ENCODE measurements at places on chromosomes 5 and 9.

- DNase-seq: no peak
Measured at GRCh38 chr5:154287136-154287535, 96.6 kb downstream of the GALNT10 start.

GRCh38 chr5:180704362-180704761 lies 35.5 kb downstream of the OR2Y1 start:
- no peak for DNase-seq

GRCh38 chr5:79088507-79088906 lies 18.9 kb downstream of the BHMT2 start:
- no peak for DNase-seq

DNA sequence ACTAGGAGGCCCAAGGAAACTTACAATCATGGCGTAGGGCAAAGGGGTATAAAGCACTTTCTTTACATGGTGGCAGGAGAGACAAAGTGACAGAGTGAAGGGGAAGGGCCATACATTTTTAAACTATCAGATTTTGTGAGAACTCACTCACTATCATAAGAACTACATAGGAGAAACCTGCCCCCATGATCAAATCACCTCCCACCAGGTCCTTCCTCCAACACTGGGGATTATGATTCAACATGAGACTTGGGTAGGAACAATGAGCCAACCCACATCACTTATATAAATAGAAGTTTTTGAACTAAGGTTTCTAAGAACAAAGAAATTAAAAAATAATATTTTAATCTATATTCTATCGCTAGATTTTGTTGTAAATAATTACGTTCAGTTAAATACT lies 460.3 kb upstream of the TYRP1 start:
- no peak for DNase-seq

GRCh38 chr5:91484662-91485061 lies 101.5 kb upstream of the ARRDC3 start:
- no peak for DNase-seq

DNA sequence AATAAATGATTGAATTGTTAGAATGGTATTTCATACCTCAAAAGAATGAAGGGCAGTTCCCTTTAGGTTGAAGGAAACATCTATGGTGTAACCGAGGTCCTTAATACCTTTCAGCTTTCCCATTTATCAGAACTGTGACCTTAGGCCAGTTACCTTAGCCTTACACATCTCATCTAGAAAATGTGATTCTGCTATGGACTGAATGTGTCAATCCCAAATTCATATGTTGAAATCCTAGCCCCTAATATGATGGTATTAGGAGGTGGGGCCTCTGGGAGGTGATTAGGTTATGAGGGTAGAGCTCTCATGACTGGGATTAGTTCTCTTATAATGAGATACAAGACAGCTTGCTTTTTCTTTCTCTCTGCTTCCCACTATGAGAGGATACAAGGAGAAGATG lies 441.9 kb downstream of the PLK2 start:
- no peak for DNase-seq

GRCh38 chr5:81895307-81895706 lies 76.5 kb upstream of the ATG10 start:
- DNase-seq: no peak

- DNase-seq: no peak
Measured at GRCh38 chr5:125057912-125058826, 311.7 kb upstream of the ZNF608 start.

DNA sequence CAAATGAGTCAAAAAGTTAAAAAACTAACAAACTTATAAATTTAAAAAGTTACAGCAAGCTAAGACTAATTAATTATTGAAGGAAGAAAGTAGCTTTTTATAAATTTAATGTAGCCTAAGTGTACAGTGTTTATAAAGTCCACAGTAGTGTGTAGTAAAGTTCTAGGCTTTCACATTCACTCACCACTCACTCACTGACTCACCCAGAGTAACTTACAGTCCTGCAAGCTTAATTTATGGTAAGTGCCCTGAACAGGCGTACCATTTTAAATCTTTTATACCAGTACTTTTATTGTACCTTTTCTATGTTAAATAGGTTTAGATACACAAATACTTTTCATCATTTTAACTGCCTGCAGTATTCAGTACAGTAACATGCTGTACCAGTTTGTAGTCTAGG lies 80.0 kb upstream of the C9orf72 start:
- DNase-seq: no peak

- no peak for DNase-seq
Measured at GRCh38 chr9:100601216-100601615, 23.3 kb downstream of the CAVIN4 start.

GRCh38 chr5:117411701-117412100 lies 837.1 kb upstream of the SEMA6A start:
- no peak for DNase-seq

DNA sequence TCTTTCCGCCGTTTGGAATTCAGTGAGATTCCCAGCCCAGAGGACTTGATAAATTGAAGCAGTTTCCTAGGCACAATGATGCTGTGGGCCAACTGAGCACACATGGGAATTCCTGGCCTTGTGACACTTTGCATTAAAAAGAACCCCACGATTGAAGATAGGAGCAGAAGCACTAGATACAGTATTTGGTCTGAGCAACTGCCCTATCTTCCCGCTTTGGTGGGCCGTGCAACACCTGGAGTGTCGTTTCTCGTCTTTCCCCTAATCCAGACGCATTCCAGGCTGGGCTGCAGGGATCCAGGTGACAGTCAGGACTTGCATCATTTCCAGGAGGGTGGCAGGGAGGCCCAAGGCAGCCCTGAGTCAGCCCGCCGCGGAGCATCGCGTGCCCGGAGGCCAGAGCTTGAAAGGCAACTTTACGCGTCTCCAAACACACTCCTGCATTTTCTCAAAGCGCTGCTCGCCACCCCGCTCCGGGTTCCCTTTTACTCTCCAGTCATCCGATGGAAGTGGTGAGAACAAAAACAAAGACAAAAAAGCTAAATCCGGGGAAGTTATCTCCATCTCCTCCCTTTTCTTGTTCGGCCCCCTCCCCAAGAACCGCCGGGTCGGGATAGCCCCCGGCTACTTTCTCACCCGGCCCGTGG lies 753 bp upstream of the STC2 start:
- no peak for DNase-seq

- DNase-seq: no peak
Measured at GRCh38 chr5:16815432-16815831, 120.7 kb downstream of the MYO10 start.

DNA sequence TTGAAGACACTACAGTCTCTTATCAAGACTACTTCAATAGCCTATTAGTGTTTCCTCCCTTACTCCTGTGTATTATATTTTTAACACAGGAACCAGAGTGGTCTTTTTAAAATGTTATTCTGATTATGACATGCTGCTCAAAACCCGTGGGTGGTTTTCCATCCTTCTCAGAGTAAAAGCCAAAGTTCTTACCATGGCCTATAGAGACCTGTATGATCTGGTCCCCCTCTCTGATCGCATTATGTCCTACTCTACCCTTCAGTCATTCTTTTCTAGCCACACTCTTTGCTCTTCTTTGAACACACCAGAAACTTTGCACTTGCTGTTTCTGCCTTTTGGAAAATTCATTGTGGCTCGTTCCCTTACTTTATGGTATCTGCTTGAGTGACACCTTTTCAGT lies 13.8 kb downstream of the RECK start:
- no peak for DNase-seq

GRCh38 chr9:114098936-114099668 lies at the start of gene KIF12:
TSS of gene KIF12 (minus strand) at chr9:114099292. CDS start at chr9:114099276, 16 bp downstream.
- DNase-seq: no peak

- no peak for DNase-seq
Measured at GRCh38 chr9:116058421-116058820, 95.2 kb upstream of the PAPPA start.

DNA sequence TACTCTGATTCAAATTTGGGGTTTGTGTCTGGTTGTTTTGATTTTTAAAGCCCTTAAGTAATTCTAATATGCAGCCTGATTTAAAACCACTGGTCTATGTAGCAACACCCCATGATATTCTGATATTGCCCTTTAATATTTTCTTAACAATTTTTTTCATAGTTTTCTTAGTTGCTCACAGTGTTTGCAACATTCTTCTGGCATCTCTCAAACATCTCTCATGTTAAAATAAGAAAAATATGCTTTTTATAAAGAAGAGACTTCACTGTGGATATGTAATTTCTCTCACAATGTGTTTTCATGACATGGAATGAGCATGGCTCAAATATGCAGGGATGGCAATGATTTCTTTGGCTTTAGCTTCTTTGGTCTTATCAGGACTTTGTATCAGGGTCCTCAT lies 183.7 kb downstream of the TAF11L14 start:
- no peak for DNase-seq

DNA sequence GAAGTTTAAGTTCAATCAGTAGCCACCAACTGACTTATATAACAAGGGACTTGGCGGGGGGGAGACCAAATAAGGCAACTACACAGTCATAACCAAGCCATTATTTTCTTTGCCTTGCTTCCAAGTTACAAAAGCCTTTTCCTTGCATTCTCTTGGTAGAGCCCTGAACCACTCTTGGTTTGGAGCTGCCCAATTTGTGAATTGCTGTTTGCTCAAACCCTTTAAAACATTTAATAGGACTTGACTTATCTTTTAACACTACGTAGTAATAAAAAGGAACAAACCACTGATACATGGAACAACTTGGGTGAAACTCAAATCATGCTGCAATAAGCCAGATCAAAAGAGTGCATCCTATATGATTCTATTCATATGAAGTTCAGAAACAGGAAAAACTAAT lies 31.7 kb upstream of the MSH3 start:
- no peak for DNase-seq

DNA sequence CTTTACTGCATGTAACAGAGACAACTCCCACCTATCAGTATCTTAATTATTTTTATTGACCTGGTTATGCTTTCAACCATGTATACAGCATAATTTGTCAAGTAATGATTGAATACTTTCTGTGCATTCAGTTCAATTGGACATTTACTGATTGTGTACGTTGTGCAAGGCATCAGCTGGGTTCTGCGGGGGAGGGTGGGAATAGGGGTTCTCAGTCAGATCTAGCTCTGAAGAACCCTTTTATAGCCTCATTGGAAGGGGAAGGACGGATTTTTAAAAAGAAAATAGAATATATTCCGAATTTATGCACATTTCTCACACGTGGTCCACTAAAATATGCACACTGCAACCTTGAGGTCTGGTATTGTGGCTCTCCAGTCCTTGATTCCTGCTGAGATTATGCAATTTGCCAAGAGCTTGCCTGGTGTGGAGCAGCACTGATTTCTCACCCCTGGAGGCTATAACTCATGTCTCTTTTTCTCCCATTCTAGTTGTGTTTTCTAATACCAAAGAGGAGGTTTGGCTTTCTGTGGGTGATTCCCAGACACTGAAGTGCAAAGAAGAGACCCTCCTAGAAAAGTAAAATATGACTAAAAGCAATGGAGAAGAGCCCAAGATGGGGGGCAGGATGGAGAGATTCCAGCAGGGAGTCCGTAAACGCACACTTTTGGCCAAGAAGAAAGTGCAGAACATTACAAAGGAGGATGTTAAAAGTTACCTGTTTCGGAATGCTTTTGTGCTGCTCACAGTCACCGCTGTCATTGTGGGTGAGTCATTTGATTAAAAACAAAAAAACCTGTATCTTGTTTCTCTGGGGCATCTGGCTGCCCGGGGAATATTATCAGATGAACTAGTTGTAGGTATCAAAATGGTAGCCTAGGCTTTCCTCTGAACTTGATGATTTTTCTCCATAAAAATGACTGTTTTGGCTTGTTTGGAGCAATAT lies 1.7 kb downstream of the SLC1A3 start:
- DNase-seq: no peak

- DNase-seq: no peak
Measured at GRCh38 chr5:22598796-22599195, 254.3 kb downstream of the CDH12 start.

- no peak for DNase-seq
Measured at GRCh38 chr9:129379181-129379836, 201.2 kb upstream of the IER5L start.

GRCh38 chr5:172689218-172689572 lies 48.1 kb downstream of the NEURL1B start:
- DNase-seq: no peak

- DNase-seq: no peak
Measured at GRCh38 chr9:16869131-16869881, 1.2 kb downstream of the BNC2 start.

- DNase-seq: no peak
Measured at GRCh38 chr5:133391354-133392136, 220.8 kb downstream of the FSTL4 start.

DNA sequence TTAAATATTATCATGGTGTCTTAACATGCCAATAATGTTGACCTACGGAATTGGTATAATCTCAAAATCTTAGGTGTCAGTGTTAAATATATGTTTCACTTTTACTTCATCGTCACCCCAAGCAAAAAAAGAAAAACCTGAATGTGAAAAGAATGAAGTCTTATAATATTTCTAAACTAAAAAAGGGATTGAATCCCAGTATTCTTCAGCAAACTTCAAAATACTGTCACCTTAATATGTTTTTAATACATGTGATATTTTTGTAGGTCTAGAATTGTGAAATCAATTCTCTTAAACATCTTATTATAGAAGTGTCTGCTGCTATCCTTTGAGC lies 14.1 kb downstream of the UBE2D2 start:
- DNase-seq: no peak

DNA sequence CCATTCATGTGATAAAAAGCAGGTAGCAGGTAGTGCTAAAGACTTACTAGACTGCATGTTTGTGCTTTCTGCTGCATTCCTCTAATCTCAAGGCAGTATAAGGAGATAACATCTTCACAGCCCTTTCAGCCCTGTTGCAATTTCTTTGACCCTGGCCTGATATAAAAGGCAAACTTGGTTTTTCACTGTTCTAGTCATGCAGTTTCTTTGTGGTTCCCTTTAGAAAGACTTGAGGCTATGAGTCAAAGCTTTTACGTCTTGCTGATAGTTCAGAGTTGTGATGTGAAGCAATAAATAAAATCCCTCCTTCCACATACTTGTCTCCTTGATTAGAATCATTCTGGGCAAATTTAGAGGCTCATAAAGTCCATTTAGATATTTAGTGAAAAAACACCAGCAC lies 88.6 kb upstream of the CDKN2B start:
- no peak for DNase-seq

DNA sequence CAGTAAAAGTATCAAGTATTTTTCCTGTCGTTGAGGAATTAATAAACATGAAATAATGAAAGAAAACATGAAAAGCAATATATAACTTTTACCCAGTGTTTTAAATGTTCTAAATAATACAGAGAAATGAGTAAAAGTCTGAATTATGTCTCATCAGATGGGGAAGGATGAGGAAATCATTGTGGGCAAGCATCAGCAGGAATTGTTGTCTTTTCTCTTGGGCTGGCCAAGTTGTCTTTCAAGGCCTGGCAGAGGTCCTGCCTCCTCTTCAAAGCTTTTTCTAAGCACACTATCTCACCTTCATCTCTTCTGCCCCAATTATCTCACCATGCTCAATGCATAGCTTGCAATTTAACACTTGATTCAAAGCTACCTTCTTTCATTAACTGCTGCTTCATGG lies 41.9 kb downstream of the MOCS2 start:
- DNase-seq: no peak
